ENCODE measurements at places on chromosomes 7 and 10.
A peak's percentile ranks its signal among the peaks of the same experiment; 100 is the strongest.

DNA sequence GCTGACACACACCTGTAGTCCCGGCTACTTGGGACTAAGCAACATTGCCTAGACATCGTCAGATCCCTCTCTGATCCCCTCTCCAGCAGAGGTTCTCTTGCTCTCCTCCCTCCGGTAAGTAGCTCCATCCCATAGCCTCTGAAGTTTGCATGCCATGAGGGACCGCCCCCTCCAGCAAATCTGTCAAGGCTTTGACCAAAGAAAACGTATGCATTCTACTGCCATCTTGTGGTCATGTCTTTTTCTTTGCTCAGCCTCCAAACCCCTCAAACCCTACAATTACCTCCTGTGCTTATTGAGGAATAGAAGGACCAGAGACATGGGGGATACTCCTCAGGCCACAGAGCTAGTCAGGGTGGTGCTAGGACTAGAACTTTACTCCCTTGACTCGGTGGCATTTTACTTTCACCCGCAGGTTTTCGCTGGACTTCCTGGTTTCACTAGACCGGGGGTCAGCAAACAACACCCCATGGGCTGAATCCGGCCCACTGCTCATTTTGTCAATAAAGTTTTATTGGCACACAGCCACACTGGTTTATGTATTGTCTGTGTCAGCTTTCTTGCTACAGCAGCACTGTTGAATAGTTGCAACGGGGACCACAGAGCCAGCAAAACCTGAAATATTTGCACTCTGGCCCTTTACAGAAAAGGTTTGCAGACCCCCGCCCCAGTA is 202.6 kb upstream of the FOXK1 start:
- DNase-seq, result peak; percentile 15

DNA sequence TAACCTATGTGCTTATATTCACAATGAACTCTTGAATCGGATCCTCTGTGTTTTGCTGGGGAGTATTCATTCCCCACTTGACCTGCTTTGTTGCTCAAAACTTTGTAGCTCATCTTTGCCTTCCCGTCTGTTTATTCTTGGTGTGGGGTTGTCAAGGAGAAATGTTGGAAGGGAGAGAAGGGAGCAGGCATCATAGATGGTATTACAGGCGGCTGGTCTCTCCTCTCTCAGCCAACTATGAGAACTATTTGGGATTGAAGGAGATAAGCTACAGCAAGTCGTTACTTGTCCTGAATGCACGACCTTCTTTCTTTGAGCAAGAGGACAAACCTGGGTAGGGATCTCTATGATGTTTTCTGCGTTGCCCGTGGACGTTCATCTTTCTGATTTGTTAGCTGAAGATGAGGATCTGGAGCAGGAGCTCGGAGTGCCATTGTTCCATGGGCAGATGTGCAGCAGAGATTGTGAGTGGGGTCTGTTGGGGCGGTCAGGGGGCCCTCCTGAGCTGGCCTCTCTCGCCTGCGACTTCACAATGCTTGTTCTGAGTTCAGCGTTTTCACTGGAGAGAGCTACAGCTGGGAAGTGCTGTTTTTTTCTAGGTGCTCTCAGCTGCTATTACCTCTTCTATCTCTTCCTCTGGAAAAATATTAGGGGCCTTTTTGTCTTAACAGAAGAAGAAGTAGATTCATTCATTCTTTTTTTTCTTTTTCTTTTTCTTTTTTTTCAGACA is 126.9 kb upstream of the KLF6 start:
- DNase-seq, result no peak

- no peak for DNase-seq
These were observed 2.3 kb downstream of the KNDC1 start for GRCh38 chr10:133162178-133162909.

DNA sequence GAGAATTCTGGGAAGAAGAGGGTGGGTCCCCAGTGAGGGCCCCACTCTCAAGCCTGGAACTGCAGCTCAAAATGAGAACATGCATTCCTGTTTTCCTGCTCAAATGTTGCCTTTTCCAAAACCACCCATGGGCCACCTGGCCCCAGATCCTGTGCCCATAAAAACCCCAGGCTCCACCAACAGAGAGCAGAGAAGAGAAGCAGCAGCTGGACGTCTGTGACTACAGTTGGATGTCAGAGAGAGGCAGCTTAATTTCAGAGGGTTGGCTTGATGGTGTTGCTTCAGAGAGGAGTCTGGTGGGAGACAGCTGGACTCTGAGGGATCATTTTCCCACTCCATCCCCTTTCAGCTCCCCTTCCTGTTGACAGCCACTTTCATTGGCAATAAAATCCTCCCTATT is 256.4 kb downstream of the FZD1 start:
- no peak for DNase-seq

- no peak for DNase-seq
These were observed 7.7 kb upstream of the GSTO1 start for GRCh38 chr10:104246976-104247375.

DNA sequence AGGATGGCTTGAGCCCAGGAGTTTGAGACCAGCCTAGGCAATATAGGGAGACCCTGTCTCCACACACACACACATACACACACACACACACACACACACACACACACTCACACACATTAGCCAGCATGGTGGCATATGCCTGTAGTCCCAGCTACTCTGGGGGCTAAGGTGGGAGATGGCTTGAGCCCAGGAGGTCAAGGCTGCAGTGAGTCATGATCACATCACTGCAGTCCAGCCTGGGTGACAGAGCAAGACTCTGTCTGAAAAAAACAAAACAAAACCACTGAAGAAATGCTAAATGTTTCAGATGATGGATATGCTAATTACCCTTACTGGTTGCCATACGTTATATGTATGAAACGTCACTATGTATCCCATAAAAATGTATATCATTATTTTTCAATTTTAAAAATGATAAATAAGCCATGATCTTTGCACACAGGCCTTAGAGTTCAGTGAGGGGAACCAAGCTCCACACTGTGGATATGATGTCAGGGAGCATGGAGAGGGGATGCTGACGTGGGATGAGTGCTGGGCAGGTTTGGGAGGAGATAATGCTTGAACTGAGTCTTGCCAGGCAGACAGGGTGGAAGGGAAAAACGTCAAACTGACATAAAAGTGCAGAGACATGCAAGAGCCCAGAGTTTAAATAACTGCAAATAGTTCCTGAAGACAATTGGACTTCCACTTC is 45.9 kb upstream of the ARHGAP12 start:
- DNase-seq, result no peak

DNA sequence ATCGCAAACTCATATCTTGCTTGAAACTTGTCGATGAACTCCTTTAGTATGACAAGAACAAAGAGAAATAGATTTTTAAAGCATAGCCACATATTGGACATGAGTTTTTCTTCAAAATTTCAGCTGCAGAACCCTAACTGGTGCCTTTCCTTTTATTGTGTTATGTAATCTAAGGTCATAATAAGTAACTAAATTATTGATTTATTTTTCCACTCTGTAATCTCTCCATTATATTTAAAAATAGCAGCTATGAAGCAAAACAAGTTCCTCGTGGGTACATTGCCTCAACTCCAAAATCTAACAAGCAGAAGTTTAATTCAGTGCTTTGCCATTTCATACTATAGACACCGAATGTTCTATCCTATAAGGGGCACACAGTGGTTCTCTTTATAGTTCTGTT is 159.2 kb upstream of the PRSS1 start:
- DNase-seq, result no peak

DNA sequence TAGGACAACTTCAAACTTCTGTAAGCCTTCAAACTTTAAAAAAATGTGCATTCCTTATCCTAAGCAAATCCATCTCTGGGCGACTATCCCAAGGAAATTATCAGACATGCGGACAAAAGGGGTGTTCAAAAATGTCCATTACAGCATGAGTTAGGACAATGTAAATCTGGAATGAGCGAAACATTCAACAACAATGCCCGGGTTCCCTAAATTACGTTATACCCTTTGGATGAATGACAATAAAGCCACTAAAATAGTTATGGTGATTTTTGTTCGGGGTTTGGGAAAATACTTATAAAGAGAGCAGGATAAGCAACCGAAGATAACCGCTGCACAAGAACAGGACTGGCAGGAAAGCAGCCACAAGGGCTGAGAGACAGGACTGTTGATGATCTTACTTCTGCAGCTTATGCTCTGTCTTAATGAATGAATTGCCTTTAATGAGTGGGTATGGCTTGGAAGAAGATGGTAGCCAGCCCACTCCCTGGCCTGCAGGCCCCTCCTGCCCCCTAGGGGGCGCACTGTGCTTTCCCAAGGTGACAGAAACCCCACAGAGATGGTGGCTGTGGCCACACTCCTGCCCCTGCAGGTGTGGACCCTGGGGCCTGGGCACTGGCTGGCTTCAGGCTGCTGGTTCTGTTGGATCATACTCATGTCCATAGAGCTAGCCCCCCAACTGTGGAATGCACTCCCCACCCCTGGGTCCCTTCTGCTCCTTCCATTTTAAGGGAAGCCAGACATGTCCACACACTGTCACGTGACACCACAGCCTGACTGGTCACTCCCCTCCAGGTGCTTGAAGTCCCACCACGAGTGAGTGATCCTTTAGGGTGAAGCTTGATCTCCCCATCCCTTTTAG is 45.0 kb downstream of the ZCCHC24 start:
- no peak for DNase-seq

- peak; percentile 71 for DNase-seq
These were observed 141.4 kb upstream of the PRKCQ start for GRCh38 chr10:6721480-6721879.
